Activated T-cell treated with anti-CD3 and anti-CD28 coated beads for 1 hour (primary cell): ENCODE measurements at places on chromosomes 5 and 9.

DNA sequence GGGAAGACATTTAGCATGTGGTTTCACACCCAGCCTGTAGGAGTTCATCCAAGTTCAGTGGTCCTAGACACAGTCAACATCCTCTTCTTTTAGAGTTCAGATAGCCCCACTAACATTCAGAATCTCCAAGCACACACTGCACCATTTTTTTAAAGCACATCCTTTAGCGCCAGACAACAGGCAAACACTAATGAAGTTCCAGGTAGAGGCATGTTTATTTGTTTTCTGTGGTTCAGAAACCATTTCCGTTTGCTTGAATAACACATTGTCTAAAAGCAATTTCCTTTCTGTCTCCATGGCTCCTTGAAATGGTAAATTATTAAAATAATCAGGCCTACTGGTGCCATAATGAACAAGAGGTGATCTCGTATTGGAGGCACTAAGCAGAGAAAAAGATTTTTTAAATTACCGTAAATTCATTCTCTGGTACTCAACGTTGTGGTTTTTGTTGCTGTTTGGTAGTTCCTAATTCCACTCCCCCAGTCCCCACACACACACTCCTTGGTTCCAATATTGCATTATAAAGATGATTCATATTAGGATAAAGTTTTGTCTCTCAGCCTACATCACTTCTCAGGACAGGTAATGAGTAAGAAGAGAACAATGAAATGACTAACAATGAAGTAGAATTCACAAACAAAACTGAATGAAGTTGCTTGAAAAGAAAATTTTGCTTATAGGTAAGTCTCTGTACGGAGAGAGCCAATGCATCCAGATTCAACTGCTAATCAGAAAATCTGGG, 153.1 kb downstream of the PCSK1 start:
- DNase-seq, result no peak

- DNase-seq, result no peak
Measured at GRCh38 chr5:179187229-179187678, 127.1 kb downstream of the ZNF354C start.

DNA sequence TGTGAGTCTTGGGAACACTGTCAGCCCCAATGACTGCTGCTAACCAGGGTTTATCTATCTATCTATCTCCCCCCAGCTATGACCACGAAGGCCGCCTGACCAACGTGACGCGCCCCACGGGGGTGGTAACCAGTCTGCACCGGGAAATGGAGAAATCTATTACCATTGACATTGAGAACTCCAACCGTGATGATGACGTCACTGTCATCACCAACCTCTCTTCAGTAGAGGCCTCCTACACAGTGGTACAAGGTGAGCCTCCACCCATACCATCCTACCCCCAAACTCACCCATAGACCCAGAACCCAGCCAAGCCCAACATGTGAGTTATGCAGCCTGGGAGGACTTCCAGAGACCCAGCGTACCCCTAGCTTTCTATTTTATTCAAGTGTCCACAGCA, 65.4 kb upstream of the WWC1 start:
- DNase-seq, result no peak

DNA sequence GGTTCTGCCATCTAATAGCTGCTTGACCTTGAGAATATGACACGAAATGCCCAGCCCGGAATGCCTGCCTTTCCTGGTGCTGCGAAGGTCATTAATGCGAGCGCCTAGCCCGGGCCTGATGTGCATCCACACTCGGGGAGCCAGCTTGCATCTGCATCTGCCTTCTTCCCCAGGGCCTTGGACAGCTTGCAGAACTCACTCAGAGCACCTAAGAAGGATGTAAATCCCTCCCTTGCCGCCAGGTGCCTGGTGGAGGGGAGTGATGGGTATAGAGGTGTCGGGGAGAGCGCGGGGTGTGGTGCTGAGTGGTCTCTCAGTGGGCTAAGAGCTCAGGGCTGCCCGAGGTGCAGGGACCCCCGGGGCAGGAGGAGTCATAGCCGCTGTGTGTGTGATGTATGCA, 127.2 kb downstream of the MRPL36 start:
- DNase-seq, result no peak

GRCh38 chr9:105047742-105048041, 119.7 kb upstream of the ABCA1 start:
- DNase-seq, result no peak

GRCh38 chr5:127094161-127094814, 21.0 kb upstream of the C5orf63 start:
- DNase-seq, result no peak

- DNase-seq, result no peak
Measured at GRCh38 chr5:133251296-133252132, 199.7 kb downstream of the HSPA4 start.

- no peak for DNase-seq
Measured at GRCh38 chr9:78212868-78213267, 23.0 kb upstream of the CEP78 start.

DNA sequence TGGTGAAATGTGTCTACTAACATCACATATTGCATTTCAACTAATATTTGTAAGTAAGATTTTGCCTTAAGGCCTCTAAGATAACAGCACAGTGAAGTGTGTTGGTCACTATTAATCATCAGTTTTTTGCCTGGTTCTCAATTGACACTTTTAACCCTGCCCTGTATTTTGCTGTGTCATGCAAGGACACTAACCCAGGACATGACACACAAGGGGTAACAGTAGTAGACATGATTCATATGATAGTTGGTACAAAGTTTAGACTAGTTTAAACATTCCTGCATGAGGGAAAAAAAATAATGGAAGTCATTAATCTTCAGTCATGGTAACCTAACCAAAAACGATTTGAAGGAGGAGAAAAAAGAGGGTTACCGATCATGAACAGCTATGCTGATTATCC, 207.0 kb downstream of the DEPDC1B start:
- DNase-seq, result no peak

DNA sequence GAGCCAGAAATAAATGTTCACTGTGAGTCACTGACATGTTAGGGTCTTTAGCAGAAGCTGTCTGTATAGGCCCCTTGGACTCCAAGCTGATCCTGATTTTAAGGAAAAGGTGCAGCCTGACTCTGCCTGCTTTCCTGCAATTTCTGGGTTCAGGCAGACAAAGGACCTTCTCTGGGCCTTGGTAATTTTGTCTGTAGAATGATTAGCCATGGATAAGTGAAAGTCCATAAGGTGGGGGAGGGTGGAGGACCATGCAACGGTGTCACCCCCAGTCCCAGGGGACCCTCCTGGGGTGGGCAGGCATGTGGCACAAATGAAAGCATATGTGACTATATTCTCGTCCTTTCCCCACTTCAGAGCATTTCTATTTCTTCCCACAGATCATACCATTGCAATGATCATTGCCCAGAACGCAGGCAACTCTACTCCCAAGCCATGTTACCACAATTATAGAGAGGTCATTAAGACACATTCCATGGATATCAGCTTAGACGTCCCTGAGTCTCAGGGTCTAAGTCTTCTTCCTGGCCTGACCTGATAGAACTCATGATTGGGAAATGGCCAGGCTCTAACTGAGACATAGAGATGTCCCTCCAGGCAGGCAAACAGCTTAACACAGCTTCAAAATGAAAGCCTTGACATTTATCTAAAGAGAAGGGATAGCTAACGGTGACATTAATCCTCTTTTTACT, 157.9 kb upstream of the ALDH1B1 start:
- no peak for DNase-seq

- no peak for DNase-seq
Measured at GRCh38 chr9:110900917-110901316, 137.4 kb downstream of the LPAR1 start.

DNA sequence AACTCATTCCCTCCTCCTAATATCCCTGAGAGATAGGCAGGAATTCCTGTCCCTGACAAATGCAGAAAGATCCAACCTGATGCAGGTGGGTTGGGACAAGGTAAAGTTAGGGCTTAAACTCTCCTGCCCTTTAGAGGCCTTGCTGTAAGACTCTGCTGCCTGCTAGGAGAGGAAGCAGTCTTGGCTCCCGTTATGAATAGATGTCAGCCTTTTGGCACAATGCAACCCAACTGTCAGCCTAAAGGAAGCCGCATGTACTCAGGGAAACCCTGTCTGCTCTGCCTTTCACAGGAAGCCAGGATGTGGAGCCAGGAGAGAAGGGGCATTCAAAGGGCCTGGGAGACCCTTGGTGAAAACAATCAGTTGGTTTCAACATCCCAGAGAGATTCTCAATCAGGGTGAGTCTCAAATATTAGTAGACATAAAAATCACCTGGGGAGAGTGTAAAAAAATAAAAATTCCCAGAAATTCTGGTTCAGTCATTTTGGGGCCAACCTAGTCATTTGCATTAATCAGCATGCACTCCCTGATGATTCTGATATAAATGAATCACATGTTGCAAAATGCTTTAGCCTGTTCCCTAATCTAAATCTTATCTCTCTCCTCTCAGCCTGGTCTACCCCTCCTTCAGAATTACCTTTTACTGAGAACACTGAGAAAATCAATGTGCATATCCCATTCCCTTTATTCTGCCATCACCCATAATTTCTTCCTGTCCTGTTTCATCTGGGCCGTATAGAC, 136.2 kb upstream of the TRIM32 start:
- no peak for DNase-seq

GRCh38 chr9:136419092-136419420, 8.6 kb downstream of the PMPCA start:
- DNase-seq, result no peak

- DNase-seq, result no peak
Measured at GRCh38 chr9:109986521-109986991, 206.6 kb downstream of the PALM2AKAP2 start.

GRCh38 chr9:118940473-118940872, 428.8 kb downstream of the BRINP1 start:
- DNase-seq, result no peak

DNA sequence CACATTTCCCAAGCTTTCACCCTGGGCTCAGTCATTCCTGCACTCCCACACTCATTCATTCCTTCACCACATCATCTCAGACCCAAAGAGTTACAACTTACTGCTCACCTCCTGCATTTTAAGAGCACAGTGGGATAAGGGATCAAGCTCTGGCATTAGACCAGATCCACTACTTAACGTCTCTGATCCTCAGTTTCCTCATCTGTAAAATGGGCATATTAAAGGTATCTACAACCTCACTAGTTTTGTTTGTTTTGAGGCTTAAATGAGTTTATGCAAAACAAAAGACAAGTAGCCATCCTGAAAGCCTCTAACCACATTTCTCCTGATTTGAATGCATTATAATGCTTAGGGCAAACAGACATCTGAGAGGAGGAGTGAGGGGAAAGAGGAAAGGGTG, 77.6 kb downstream of the KLHL3 start:
- no peak for DNase-seq

GRCh38 chr9:34866614-34867013, 91.5 kb upstream of the PHF24 start:
- DNase-seq, result no peak

DNA sequence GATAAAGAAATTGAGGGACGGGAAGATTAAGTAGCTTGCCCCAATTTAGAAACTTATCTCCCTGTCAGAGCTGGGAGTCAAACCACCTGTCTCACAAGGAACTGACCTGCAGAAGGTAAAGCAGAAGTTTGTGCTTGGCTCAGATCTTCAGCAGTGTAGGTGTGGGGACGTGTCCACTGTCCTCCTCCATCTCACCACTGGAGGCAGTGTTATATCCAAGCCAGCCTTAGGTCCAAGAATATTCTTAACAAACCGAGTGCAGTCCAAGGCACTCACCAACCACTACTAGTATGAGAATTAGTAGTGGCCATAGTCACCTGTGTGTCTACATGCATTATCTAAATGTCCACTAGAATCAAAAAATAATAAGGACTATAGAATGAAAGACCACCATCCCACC, 86.3 kb upstream of the IRX1 start:
- no peak for DNase-seq

DNA sequence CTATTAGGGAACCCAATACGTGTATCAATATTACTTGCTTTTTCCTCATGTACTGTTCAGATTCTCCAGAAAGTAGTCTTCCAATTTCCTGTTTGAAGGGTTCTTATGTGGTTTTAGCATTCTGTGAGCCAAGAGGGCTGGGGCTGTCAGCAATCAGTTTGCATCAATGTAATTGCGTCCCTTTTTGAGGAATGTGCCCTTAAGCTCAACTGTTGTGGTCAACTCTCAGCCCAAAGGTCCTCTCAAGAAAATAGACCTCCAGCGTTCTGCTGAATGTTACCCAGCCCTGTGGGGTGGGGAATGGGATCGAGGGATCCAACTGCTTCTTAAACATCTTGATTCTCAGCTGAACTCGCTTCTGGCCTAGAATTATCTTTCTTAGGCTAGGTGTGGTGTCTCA, 43.8 kb upstream of the CDK20 start:
- no peak for DNase-seq

DNA sequence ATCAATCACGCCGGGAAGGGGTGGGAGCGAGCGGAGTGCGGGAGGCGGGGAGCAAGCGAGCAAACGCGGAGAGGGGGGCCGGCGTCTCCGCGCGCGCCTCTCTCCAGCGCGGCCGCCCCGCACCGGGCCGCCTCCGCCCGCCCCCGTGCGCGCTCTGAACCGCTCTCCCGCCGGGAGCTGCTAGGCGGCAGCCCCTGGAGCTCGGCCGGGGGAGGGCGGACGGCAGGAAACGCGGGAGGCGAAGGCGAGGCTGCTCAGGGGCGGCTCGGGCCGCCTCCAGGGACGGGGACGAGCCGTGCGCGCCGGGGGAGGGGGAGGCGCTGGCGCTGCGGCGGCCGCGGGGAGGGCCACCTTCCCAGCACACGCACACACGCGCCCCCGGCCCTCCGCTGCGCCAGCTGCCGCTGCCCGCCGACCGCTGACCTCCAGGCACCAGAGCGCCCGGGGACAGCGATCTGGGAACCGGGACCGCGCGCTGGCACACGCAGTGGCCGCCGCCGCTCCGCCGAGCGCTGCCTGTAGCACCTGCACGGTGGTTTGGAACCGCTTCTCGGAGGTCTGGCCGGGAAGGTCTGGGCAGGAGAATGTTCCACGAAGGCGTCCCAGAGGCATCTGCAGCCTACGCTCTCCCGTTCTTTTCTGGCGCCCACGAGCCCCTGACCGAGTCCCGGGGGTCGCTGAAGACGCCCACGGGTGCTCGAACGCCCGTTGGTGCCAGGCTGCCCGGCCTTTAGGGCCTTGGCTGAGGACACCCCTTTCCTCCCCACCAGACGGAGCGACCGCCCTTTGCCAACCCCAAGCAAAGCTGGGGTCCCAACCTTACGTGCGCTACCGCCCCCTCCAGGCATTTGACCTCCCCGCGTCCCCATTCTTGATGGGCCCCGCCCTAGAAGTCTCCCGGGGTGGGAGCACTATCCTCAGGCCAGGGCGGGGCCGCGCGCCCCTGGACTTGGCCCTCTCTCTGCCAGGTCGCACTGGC, at the start of gene GABBR2:
GABBR2 (minus strand) TSS at position 3 of the 979 bp plus-strand sequence. CDS start 198 bp downstream, outside the sequence.
- DNase-seq, result no peak

DNA sequence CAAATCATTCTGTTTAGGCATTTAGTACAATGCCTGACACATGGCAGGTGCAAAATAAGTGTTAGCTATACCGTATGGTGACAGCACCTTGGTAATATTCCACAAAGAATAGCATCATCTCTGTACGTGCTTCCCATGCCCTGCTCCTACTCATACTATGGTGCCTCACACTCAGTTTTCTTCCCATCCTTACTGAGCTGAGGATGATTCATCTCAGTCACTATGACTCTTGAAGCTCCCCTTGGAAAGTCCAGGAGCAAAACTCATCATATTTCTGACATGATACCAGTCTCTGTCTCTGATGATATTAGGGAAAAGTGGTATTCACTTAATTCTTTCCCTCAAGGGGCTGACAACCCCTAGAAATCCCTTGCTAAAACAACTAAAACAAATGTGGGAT, 423.3 kb downstream of the EFNA5 start:
- no peak for DNase-seq
